ENCODE measurements at places on chromosomes 11 and 22. TPM values are rescaled to one million over a fixed set of nuclear protein-coding genes. Genes with fewer than 3 reads are reported as not detected.

Gene LMF2
- 48.2 TPM for total RNA-seq

Gene MMP3
- total RNA-seq: 0.28 TPM

Gene SCN4B
- total RNA-seq: not detected

Gene ANO5
- 1.6 TPM for total RNA-seq

Gene NPAS4
- total RNA-seq: not detected

Gene RASGRP2
- total RNA-seq: 1.1 TPM

Gene NLRP14
- total RNA-seq: not detected

Gene GLYATL1B
- total RNA-seq: not detected

Gene GRAMD1B
- total RNA-seq: 40.2 TPM

Gene SVIP
- total RNA-seq: 13.5 TPM

Gene C22orf31
- total RNA-seq: not detected

Gene OR5P2
- not detected for total RNA-seq

Gene AP1B1
- total RNA-seq: 25.8 TPM

Gene UPK3A
- not detected for total RNA-seq

Gene KDM4D
- total RNA-seq: 0.48 TPM

Gene HEPN1
- not detected for total RNA-seq

Gene ABTB2
- 29.9 TPM for total RNA-seq

Gene INSC
- not detected for total RNA-seq

Gene OR52A1
- not detected for total RNA-seq

Gene PDHX
- 27.5 TPM for total RNA-seq

Gene GGTLC3
- total RNA-seq: not detected

Gene MS4A12
- not detected for total RNA-seq

Gene CD3D
- not detected for total RNA-seq

Gene C22orf15
- total RNA-seq: not detected

Gene EFEMP2
- total RNA-seq: 1.1 TPM

Gene IGF2
- 3.5 TPM for total RNA-seq

Gene MRGPRE
- total RNA-seq: not detected

Gene ZNF280B
- 1.7 TPM for total RNA-seq
